Mucosa of gallbladder (tissue), 1 donor: ENCODE measurements at places on chromosomes 12 and 14. TPM values are rescaled to one million over a fixed set of nuclear protein-coding genes. Genes with fewer than 3 reads are reported as not detected.

Gene EXOC3L4
- 22.9 TPM for total RNA-seq

Gene RIC8B
- 39.4 TPM for total RNA-seq

Gene FIGNL2
- 0.75 TPM for total RNA-seq

GRCh38 chr12:12439636-12440035, 82.8 kb downstream of the BORCS5 start:
- no peak for DNase-seq

DNA sequence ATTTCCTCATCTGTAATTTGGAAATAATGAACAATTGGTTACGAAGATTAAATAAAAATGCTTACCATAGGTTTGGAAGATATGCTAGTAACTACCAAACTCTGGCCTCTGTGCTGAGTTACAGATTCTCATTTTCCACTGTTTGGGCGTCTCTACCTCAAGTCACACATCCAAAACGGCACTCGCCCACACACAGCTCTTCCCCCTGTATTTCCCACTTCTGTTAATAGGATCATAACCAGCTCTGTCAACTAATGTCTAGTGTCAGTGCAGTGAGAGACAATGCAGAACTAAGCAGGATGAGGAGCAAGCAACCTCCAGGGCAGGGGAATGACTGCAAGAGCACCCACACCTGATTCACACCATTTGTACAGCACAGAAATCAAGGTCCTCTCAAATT, 10.9 kb upstream of the SYCP3 start:
- no peak for DNase-seq

DNA sequence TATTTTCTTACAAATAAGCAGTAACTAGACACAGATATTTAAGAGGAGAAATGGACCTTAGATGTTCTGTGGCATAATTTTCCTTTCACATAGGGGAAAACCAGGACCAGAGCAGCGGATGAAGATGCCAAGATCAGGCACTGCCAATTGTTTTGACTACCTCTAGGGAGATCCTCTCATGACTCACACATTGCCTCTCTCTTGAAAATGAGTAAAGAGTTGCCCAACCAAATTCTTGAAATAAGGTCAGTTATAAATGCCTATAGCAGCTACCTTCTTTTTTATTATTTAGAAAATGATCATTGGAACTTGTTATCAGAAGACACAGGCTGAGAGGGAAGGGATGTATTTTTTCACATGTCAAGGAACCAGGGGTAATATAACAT, 263.4 kb upstream of the PLEKHG7 start:
- DNase-seq: no peak

GRCh38 chr12:110531741-110532333, 29.7 kb downstream of the RAD9B start:
- DNase-seq: no peak

- no peak for DNase-seq
These were observed 22.8 kb downstream of the GALNT8 start for GRCh38 chr12:4743046-4743445.

DNA sequence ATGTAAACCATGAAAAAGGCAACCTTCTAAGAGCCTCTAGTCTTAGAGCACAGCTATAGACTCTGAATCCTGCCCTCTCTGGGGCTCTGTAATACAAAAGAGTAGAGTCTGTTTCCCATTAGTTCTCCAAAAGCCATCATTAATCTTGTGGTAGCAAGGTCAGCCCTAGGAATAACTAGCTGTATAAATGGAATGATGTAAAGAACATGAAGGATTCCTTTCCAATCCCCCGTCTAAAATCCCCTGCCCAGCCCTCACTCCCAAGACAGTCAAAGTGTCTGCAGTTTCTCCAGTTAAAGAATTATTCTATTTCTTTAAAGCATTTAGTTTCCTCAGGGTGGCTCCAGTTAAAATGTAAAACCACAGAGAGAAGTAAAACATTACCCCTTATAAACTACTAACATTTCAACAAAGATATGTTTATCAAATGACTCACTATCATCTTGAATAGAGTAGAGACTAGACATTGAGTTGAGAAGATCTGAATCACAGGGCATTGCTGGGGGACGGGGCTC, 104.2 kb downstream of the ST8SIA1 start:
- no peak for DNase-seq
